ENCODE measurements at places on chromosomes 5 and 9.

DNA sequence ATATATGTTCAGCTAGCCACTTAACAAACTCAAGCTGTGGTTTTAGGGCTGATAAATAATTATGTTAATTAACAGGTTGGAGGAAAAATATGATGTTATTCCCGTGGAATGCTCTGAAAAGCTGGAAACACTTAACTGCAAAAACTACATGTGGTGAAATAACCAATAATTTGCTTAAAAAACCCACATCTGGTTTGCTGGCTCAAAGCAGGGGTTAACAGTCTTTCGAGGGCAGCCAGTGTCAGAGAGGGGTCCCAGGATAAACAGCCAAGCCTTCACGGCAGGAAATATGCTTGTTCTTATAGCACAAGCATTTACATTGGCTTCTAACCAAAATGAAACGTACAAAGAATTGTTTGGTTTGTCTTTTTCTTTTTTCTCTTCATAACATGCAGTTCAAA, 254.0 kb upstream of the GAS1 start:
- DNase-seq, result no peak

- peak; percentile 72 for DNase-seq
Observed at GRCh38 chr5:141850244-141850768, 27.9 kb downstream of the PCDH1 start.

GRCh38 chr5:179679014-179679674, 1.7 kb downstream of the CBY3 start:
- peak; percentile 44 for DNase-seq

- no peak for DNase-seq
Observed at GRCh38 chr5:161804263-161804662, 43.7 kb upstream of the GABRA1 start.

DNA sequence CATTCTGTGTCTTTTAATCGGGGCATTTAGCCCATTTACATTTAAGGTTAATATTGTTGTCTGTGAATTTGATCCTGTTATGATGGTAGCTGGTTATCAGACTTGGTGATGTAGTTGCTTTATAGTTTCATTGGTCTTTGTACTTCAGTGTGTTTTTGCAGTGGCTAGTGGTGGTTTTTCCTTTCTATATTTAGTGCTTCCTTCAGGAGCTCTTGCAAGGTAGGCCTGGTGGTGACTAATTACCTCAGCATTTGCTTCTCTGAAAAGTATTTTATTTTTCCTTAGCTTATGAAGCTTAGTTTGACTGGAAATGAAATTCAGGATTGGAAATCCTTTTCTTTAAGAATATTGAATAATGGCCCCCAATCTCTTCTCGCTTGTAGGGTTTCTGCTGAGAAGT, 156.9 kb downstream of the CNTLN start:
- DNase-seq, result no peak

DNA sequence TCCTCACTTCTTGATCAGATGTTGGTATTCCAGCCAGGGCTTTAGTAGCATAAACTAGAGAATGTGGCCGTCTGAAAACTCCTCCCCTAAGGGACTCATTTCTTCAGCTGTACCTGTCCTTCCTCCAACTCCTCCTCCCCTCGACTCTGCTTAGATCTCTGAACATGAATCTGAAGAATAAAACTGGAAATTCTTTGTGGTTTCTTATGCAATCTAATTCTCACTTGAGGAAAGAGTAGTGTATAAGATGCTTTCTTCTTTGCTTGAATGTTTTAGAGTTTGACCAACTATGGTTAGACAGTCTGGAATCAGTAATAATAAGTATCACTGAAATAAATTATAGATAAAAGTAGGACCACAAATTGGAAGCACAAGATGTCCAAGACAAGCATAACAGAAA, 128.5 kb downstream of the LRRC70 start:
- DNase-seq, result no peak

GRCh38 chr5:72273547-72273946, 46.5 kb downstream of the MRPS27 start:
- DNase-seq, result no peak

GRCh38 chr5:50814556-50814955, 148.1 kb downstream of the PARP8 start:
- peak; percentile 3 for DNase-seq

DNA sequence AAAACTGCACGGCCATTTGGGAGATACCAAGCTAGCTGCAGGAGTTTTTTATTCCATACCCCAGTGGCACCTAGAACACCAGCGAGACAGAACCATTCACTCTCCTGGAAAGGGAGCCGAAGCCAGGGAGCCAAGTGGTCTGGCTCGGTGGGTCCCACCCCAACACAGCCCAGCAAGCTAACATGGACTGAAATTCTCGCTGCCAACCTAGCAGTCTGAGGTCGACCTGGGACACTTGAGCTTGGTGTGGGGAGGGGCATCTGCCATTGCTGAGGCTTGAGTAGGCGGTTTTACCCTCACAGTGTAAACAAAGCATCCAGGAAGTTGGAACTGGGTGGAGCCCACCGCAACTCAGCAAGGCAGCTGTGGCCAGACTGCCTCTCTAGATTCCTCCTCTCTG, 108.9 kb upstream of the CHD1 start:
- DNase-seq, result no peak

DNA sequence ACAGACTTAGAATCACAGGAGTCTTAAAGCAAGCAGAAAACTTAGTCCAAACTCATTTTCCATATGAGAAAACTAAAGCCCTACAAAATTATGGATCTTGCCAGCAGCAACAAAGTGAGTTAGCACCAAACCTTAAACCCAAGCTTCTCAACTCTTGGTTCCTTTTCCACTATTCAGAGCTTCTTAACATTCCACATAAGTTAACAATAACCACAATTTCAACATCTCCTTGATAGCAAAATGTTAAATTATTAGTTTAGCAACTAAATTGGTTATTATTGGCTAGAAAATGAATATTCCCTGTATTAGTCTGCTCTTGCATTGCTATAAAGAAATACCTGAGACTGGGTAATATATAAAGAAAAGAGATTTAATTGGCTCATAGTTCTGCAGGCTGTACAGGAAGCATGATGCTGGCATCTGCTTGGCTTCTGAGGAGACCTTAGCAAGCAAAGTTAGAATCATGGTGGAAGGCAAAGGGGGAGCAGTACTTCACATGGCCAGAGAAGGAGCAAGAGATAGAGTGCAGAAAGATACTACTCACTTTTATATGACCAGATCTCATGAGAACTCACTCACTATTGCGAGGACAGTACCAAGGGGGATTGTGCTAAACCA, 26.2 kb upstream of the ARSB start:
- DNase-seq, result no peak

- DNase-seq, result no peak
Observed at GRCh38 chr5:88930335-88930734, 47.4 kb upstream of the MEF2C start.

GRCh38 chr5:76413746-76414145, 10.7 kb downstream of the IQGAP2 start:
- no peak for DNase-seq

GRCh38 chr5:147893820-147894219, 12.5 kb downstream of the C5orf46 start:
- DNase-seq, result no peak

- DNase-seq, result no peak
Observed at GRCh38 chr5:103938146-103938695, 375.6 kb upstream of the NUDT12 start.

DNA sequence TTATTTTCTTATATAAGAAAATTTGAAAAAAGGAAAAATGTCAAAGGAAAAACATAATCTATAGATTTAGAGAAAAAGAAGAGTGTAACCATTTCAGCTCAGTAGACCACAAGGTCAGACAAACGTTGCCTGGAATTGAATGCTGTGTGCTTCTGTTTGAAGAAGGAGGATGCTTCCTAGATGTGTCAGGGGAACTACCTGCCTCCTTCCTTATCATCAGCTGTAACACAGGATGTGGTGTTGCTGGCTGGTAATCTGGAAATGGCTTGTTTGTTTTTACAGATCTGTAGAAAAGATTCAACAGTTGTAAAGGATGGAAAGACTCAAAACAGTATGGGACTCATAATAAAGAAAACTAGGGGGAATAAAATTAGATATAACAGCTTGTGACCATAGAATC, 160.7 kb upstream of the MEF2C start:
- no peak for DNase-seq

GRCh38 chr5:173648308-173648866, 31.9 kb upstream of the BOD1 start:
- DNase-seq, result no peak

- DNase-seq, result no peak
Observed at GRCh38 chr9:8655071-8655470, 855.5 kb upstream of the DMAC1 start.

DNA sequence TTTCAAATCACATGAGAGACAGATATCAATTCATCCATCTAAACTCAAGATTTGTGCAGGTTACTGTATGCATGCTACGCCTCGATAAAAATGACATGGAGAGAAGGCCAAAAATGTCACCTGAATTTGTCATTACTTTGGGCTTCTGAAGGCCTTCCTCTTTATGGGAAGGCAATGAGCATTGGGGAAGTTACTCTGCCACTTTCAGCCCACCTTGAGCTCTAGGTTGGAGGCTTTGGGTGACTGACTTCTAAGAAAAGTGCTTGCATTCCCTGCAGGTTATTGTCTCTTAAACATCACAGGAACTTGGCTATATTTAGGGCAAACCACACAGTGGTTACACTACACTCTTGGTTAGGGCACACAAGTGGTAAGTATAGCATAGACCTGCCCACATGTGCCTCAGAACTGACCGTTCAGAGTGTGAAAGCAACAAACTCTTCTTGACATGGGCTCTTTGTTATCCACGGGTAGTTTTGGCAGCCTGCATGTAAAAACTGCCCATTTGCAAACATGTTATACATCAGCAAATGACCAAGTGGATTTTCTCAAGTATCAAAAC, 169.5 kb downstream of the ZNF608 start:
- no peak for DNase-seq

- no peak for DNase-seq
Observed at GRCh38 chr9:138043061-138043410, 165.5 kb downstream of the CACNA1B start.

DNA sequence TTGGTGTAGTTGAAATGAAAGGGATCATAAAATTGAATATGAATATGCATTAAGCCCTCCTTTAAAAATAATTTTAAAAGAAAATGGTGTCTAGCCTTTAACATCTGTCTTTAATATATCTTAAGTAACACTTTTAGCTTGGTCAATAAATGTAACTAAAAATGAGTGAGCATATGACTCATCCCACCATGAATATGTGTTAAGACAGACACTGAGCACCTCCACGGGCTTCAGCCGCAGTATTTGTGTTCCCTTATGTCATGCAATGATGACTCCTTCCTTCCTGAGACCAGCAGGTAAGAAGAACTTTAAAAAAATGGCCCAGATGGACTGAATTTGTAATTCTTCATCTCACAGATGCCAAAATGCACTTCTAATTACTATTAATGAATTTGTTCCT, 563.2 kb downstream of the NR2F1-AS1 start:
- no peak for DNase-seq

DNA sequence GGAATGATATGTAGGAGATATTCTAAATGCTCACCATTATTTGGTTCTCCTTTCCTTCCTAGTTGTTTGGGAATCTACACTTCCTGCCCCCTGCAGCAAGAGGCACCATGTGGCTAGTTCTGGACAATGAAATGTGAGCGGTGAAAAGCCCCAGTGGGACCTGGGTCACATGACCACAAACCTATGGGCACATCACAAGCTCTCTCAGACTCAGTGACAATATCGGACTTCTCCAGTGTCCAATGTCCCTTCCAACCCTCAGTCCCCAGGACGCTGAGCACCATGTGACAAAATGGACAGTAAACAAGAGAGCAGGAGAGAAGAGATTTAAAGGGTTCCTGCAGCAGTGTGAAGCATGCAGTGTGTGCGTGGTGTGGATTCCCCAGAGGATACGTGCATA, 44.6 kb upstream of the FOXE1 start:
- no peak for DNase-seq

DNA sequence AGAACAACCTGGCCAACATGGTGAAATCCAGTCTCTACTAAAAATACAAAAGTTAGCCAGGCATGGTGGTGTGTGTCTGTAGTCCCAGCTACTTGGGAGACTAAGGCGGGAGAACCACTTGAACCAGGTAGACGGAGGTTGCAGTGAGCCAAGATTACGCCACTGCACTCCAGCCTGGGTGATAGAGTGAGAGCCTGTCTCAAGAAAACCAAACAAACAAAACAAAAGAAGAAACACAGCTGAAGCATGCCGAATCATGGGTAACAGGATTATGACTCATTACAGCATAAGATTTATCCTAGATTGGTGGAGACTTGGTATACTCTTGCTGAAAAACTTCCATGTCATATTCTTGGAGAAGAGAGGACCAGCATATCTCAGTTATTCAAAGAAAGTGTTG, 236.7 kb upstream of the CCNH start:
- no peak for DNase-seq

DNA sequence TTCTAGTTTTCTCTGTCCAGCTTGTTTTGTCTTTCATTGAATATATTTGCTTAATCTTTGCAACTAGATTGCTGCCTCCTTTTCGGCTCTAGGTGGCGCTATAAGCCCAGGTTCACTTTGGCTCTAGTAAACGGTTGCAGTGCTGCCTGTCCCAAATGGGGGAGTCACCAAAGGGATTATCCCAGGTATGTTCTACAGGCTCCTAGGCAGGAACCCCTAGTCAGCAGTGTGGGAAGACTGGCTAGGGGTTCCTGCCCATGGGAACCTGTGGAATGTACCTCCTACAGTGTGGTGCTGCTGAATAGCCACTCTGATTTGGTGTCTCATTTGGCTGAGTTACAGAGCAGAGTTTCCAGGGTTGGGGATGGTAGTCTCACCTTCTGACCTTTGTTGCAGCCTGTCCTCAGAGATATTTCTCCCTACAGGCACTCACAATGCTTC, 85.2 kb downstream of the ARSB start:
- DNase-seq, result no peak

DNA sequence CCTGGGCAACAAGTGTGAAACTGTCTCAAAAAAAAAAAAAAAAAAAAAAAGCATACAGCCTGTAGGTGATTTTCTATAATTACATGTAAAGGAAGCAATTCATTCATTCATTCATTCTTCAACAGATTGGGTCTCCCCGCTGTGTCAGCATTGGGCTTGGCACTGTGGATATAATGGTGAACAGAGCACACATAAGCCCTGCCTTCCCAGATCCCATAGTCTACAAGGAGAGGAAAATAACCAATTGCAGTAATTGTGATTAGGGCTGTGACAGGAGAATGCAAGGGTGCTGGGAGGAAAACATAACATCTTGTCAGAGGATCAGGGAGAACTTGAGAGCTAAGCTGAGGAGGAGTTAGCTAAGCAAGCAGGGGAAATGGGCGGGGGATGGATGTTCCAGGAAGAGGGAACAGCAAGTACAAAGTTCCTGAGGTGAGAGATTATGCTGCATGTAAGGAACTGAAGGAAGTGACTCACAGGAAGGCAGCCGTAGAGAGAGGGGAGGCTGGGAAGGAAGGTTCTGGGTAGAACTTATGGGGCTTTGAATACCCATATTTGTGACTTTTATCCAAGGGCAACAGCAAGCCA, 24.0 kb upstream of the KLF9 start:
- DNase-seq, result no peak

- no peak for DNase-seq
Observed at GRCh38 chr5:135195270-135195608, 161.2 kb upstream of the PITX1 start.

DNA sequence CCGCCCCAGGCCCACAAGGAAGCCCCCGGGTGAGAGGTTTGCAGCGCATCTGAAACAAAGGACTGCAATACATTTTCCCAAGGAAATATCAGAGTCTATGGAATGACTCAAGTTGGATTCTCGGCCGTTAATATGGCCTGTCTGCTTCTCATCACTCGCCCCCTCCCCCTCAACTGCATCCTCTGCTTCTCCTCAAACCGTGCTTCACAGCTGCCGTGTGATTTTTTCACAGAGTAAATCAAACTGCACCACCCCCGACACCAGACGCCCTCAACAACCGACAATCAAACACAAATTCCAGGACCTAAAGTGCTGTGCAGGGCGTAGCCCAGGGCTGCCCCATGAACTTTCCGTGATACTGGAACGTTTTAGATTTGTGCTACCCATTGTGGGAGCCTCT, 176.9 kb downstream of the ROR2 start:
- DNase-seq, result no peak
